ENCODE measurements at places on chromosomes 1 and 21.

DNA sequence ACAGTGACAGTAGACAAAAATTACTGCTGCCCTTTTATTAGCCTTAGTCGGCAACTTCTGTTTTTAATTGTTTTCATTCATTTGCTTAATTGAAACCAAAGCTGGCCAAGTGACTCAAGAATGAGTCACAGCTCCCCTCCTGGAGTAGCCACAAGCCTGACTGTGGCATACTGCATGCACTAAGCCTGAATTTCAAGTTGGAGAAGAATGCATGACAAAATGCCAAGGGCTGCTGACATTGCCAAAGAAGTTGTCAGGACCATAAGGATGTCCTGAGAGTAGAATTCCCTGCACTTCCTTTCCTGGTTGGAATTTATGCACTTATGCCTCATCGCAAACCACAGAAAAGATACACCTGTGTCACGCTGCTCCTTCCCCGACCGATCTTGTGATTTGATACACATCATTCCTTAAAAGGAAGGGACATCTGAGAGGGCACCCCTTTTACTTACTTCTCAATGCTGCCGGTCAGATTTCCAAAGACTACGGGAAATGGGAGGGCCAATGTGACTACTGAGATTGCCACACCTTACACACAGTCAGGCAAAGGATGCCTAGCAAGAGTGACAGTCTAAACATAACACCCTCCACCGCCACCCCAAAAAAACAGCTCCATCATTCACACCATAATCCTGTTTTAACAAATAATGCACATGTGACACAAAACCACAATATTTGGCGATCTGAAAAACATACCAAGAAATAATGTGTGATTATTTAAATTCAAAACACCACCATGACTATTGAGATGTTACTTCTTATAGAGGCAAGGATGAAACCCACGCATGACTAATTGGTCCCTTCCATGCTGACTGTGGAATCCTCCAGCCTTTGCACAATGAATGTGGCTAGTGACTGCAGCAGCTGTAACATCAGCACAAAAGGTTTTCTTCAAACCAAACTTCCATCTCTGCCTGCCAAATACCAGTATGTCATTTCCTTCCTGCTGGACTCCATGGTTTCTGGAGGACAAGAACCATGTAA lies 28.2 kb downstream of the VAV3 start:
- DNase-seq: peak; percentile 8

DNA sequence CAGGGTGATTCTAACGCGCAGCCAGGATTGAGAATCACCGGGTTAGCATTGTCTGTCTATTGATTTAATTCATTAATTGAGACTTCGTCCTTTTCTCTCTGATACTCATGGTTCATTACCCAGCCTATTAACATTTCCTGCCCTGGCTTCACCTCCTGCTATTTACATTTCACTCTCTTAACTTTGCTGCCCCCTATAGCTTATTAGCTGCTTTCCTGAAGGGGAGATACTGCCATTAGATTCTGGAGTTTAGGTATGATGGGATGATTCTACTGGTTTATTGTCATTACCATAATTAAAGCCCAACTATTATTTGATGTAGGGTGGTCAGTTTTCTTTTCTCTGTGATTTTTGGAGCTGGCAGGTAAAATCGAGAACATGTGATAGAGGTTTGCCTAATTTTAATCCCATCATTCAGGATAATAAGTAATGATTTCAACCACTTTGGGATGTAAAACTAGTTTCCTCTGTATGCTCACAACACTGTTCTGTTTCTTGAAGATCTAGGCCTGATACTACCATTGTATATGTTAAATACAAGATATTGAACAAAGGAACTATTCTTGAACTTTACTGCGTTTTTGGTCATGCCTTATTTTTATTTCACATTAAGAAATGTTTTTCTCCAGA lies 6.4 kb downstream of the PPP2R5A start:
- peak; percentile 33 for DNase-seq

DNA sequence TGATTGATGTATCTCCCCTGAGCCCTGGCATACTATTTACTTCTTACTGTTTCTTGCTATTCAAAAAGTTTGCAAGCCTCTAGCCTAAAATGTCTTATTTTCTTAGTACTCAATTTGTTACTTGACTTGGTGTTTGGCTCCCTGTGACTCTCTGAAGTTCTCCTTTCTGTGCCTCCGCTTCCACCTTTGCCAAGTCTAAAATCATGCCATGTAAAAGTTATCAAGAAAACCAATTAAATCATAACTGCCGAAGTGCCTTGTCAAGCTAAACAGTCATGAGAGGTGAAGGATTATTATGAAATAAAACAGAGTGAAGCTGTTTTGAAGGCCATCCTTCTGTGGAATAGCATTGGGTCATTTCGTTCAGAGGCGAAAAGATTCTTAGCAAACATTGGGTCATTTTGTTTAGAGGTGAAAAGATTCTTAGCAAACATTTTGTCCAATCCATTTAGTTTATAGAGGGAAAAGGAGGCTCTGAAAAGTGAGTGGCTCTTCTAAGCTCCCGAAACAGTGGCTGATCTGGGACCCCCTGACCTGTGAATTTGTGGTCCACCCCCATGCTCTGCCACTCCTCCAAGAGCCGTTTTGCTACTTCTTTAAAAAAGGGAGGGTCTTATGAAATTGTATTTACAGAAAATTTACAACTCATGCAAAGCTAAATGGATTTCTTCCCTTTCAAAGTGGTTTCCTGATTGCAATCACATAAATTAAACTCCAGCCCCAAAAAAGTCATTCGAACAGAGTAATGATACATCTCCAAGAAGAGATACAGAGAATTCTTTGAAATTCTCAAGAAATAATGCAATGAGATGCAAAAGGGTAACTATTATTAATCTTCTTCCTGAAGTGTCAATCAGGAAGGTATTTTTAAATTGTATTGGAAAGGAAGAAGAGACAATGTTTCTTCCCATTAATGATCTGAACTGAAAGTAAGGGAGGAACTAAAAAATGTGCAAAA lies 141.4 kb downstream of the RUNX1 start:
- no peak for DNase-seq

GRCh38 chr1:66711420-66711819 lies 40.8 kb upstream of the DYNLT5 start:
- DNase-seq: no peak

GRCh38 chr1:224113545-224113917 lies 380 bp upstream of the FBXO28 start:
- DNase-seq: peak; percentile 0

GRCh38 chr1:156549390-156549789 lies 23.0 kb downstream of the IQGAP3 start:
- DNase-seq: no peak

GRCh38 chr1:199573047-199573446 lies 454.5 kb upstream of the NR5A2 start:
- peak; percentile 7 for DNase-seq

DNA sequence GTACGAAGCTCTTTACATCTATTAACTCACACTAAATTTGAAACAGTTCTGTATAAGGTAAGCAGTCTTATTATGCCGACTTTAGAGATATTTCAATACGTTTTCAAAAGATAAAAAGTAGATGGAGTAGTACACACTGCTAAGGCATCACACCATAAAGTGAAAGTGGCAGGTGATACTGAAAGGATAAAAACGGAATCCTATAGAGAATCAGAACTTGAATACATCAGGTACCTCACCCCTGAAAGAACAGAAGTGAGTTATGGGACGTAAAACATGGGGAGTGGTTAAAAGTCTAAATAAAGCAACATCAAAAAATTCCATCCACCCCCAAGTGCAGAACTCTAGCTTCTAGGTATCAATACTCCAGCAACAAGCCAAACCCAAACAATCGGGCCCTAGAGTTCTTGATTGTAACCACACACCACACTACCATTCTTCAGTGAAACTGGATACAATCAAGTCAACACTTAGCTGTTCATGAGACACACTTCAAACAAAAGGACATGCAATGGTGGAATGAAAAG lies 142.6 kb downstream of the SMYD3 start:
- DNase-seq: no peak

DNA sequence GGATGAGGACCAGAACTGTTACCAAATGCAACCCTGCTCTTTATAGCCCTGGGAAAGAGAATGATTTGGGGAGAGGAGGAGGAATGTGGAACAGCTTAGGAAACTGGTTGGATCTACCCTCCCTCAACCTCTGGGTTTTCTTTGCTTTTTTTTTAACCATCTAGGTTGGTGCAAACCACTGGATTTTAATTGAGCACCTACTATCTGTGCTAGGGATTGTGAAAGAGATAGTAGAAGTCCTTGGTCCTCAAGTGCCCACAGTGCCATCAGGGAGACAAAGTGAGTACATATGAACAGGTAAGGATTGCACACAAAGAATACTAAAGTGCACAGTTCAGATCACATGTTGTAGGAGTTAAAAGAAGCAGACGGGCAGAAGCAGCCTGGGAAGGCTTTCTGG lies 4.7 kb downstream of the TAGLN2 start:
- no peak for DNase-seq

DNA sequence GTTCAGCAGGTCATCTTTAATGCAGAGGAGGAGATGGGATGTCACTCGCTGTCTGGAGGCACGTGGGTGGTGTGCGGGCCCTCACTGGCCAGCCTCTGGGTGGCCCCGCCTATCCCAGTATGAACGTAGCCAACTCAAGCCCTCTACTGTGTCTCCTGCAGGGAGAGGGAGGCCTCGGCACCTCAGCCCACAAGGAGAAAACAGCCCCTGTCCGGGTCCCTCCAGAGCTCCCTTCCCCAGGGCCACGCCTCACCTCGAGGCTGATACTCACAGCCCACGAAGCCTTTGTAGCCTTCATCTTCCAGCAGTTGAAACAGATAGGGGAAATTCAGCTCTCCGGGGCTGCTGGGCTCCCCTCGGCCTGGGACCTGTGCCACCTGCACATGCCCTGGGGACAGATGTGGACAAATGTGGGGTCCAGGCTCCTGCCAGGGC lies 2.6 kb downstream of the HYI start:
- no peak for DNase-seq

DNA sequence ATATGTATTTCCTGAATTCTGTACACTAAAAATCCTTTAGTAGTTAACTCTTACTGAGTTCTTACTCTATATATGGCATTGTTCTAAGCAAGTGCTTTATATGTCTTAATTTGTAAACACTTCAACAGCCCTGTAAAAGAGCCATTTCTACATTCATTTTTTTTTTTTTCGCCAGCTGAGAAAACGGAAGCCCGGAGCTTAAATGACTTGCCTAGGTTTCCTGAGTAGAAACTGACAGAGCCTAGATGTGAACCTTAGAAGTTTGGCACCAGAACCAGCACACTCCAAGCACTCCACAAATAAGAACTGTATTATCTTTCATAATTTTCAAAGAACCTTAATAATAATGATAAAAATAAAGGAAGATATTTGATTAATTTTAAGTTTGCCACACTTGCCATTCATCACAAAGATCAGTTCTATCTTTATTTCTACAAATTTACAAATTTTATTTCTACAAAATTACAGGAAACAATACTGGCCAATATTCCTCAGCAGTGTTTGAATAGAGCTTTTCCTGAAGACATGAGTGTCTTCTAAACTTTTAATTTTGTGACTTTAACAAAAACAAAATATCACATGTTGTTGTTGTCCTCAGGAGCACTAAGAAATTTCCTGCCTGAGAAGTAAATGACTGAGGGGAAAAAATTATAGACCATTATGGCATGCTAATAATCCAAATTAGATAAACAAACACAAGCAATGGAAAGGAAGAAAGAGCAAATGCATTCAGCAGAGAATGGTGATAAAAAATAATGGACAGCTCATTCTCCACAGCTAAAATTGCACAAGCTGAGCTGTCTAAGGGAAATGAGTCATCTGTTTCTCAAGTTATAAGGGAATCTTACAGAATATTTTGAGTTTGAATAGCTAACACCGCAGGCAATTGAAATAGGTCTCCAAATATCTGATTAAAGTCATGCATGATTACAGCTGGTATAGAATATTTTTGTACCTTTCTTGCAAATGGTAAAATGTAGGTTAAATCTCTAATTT lies 71.2 kb downstream of the DPYD start:
- DNase-seq: no peak

- DNase-seq: no peak
Observed at GRCh38 chr21:31517664-31518414, 141.7 kb upstream of the SOD1 start.

DNA sequence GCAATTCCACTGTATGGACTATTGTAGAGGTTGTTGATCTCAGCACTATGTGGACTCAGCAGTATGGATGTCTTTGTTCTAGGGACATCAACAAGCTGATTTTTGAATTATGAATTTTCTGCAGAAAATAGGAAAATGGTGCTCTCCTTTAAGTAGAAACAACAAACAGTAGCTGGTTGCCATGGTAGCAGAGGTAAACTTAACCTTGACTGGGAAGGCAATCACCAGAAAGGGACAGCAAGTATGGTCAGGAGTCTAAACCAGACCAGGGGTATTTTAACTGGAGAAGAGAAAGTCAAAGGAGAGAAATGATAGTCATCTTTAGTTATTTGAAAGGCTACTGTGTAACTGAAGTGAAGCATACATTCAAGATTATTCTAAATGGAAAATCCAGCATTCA lies 22.3 kb downstream of the WLS start:
- DNase-seq: no peak

DNA sequence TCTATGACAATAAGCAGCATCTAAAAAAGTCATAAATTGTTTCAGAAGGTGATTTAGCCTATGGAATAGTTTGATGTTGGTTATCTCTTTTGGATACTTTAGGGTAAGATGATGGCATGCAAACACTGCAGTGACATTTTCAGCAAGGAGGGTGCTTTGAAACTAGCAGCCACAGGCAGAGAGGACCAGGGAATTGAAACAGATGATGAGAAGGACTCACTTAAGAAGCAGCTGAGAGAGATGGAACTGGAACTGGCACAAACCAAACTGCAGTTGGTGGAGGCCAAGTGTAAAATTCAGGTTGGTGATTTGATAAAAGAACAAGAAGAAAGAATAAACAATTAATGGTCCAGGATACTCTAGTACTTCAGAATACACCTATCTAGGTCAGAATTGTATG lies 11.2 kb upstream of the CACYBP start:
- no peak for DNase-seq

GRCh38 chr1:116832308-116832931 lies 77.3 kb upstream of the PTGFRN start:
- no peak for DNase-seq

DNA sequence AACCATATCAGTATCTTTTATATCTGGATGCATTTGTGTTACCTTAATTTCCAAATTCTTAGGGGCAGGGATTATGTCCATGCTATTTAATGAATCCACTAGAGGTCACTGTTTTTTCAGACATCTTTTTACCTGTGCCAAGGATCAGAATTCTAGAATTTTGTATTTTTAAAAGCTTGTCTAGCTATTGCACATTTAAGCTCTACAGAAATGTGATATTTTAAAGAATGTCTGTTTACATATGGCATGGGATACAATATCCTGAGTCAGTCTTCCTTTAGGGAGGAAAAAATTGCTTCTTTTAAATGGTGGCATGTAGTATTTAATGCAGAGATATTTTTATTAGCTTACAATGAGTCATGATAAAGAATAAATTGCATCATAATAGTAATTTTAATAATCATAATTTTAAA lies 11.3 kb downstream of the RPAP2 start:
- DNase-seq: no peak

GRCh38 chr1:205447457-205448341 lies 8.1 kb downstream of the BLACAT1 start:
- no peak for DNase-seq

All from spinal cord (tissue), 10 donors.